ENCODE measurements at places on chromosomes 7 and 10. TPM values are rescaled to one million over a fixed set of nuclear protein-coding genes. Genes with fewer than 3 reads are reported as not detected.

GRCh38 chr7:30789334-30789711, 18.1 kb downstream of the MINDY4 start:
- no peak for DNase-seq

GRCh38 chr7:20359341-20359963, 28.8 kb downstream of the ITGB8 start:
- DNase-seq = no peak

GRCh38 chr7:143126146-143126545, 5.7 kb upstream of the PIP start:
- DNase-seq = no peak

DNA sequence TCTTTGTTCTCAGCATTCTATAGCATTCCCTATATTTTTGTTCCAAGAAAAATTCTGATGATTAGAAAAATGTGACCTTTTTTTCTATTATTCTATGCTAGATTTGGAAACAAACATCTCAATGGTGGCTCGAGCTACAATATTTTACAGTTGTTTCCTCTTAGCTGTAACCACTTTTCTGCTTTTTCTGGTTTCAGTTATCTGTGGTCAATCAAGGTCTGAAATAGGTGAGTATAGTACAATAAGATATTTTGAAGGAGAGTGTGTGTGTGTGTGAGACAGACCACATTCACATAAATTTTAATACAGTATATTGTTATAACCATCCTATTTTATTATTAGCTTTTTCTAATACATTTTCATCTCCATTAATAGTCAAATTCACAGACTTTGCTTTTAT, 564.5 kb upstream of the GHITM start:
- no peak for DNase-seq

DNA sequence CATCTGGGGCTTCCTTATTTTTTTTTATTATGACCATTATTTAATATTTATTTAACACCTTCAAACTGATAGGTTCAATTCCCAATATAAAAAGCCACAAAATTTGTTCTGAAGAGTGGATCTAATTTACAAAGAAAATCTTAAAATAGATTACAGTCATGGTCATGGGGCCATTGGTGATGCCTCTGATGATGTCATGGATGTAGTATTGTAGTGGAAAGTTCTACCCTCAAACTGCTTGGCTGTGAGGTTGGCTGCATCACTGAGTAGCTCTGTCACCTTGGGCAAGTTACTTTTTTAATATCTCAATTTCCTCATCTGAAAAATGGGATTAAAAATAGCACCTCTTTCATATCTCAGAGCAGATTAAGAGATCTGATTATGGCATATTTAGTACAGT, 128.5 kb downstream of the DKK1 start:
- DNase-seq = no peak

DNA sequence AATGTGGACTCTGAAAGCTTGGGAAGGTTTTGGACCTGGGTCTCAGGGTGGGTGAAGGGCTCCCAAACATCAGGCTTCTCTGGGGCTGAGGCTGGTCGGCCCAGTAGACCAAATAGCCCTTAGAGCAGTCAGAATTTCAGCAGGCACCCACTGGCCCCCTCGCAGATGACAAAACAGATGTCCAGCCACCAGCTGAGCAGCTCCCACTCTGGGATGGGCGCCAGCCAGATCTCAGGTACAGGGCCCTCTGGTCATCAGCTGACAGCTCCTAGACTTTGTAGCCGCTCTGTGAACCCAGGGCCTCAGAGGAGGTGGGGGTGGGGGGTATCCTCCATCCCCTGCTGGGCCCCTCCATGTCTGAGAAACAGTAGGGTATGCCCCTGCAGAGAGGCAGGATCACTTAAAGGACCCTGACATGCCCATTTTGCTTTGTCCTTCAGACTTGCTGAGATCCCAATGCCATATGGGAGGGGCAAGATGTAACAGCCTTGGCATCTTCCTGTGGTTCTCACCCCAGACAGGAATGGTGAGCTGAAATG, 26.5 kb downstream of the HSPA12A start:
- no peak for DNase-seq

The ATRNL1 gene
- 0.30 TPM for total RNA-seq
